ENCODE measurements at places on chromosomes 4 and X. TPM values are rescaled to one million over a fixed set of nuclear protein-coding genes. Genes with fewer than 3 reads are reported as not detected.
A peak's percentile ranks its signal among the peaks of the same experiment; 100 is the strongest.

DNA sequence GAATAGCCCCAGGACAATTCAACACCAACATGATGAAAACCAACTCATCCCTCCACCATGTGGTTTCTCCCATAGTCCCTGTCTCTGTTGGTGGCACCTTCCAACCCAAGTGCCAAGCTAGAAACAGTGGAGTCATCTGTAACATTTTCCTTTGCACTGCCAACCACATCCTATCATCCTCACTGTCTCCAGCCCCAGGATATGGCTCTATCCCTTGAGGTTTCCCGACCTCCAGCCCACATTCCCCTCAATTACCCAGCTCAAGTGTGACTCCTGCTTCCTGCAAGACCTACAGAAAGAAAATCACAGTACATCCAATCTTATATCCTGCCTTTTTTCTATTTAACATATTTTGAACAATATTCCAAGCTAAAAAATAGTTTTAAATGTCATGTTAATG is 24.2 kb downstream of the PNMA6F start:
- no peak for DNase-seq
- no peaks in the 10 kb centered on the region for H3K36me3 ChIP-seq
- no peak overlapping the region for H3K27ac ChIP-seq
- peaks cover 2% of the 10 kb centered on the region for H3K4me1 ChIP-seq
- H3K4me3 ChIP-seq = no peak overlapping the region

GRCh38 chrX:129823115-129823514 is 20.6 kb downstream of the ZDHHC9 start:
- H3K36me3 ChIP-seq = no peaks in the 10 kb centered on the region
- no peaks in the 10 kb centered on the region for H3K27me3 ChIP-seq
- no peak overlapping the region for H3K27ac ChIP-seq

Gene CENPC
- 40.0 TPM for total RNA-seq

GRCh38 chrX:151174581-151175282 is 1.7 kb upstream of the GPR50 start:
- H3K36me3 ChIP-seq = no peaks in the 10 kb centered on the region
- H3K4me1 ChIP-seq = no peaks in the 10 kb centered on the region
- no peak overlapping the region for H3K4me3 ChIP-seq
- peaks cover 2% of the 10 kb centered on the region for H3K27me3 ChIP-seq
- H3K27ac ChIP-seq = no peak overlapping the region

Gene GRK4
- 2.5 TPM for total RNA-seq

Gene CSAG2
- not detected for total RNA-seq

Gene PRKG2
- total RNA-seq = 0.49 TPM

Gene GAGE12F
- total RNA-seq = not detected

Gene CXCL6
- not detected for total RNA-seq

Gene TSPAN6
- 2.1 TPM for total RNA-seq

Gene SSX2
- not detected for total RNA-seq

- no peaks in the 10 kb centered on the region for H3K36me3 ChIP-seq
- no peak overlapping the region for H3K27ac ChIP-seq
- no peaks in the 10 kb centered on the region for H3K4me1 ChIP-seq
- DNase-seq = peak; percentile 11
- no peak overlapping the region for H3K4me3 ChIP-seq
- H3K27me3 ChIP-seq = no peaks in the 10 kb centered on the region
Measured at GRCh38 chrX:132292793-132293192, 73.5 kb upstream of the RAP2C start.

DNA sequence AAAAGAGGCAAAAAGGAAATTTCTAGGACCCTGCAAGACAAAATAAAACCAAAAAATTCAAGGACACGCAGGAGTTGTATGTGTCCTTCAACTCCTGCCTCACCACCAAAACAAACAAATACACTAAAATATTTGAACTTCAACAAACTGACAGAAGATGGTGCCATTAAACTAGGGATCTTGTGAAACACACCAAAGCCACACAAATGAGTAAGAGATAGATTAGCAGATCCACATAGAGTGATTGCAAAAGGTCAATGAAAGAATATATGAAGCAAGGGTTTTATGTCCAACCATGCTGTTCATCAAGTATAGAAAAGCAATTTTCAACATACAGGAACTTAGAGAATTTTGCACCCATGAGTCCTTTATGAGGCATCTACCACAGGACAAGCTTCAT is 40.1 kb upstream of the SCML1 start:
- H3K27ac ChIP-seq = no peak overlapping the region
- no peaks in the 10 kb centered on the region for H3K36me3 ChIP-seq
- DNase-seq = no peak
- no peak overlapping the region for H3K4me3 ChIP-seq

DNA sequence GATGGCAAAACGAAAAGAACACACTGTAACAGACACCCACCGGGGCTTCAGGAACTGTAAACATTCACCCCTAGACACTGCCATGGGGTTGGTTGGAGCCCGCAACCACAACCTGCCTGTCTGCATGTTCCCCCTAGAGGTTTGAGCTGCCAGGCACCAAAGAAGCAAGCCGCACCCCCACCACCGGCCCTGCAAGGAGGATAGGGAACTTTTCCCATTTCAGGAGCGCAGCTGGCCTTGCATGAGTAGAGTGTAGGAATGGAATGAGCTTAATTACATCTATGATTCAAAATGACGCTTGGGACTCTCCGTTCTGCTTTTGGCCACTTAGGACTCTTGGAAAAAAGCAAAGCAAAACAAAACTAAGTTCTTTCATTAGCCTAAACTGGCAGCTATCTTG is 243.6 kb upstream of the CTSO start:
- no peak overlapping the region for H3K27ac ChIP-seq
- no peak for DNase-seq
- H3K27me3 ChIP-seq = no peaks in the 10 kb centered on the region
- H3K4me3 ChIP-seq = no peak overlapping the region
- H3K4me1 ChIP-seq = no peaks in the 10 kb centered on the region
- no peaks in the 10 kb centered on the region for H3K36me3 ChIP-seq

DNA sequence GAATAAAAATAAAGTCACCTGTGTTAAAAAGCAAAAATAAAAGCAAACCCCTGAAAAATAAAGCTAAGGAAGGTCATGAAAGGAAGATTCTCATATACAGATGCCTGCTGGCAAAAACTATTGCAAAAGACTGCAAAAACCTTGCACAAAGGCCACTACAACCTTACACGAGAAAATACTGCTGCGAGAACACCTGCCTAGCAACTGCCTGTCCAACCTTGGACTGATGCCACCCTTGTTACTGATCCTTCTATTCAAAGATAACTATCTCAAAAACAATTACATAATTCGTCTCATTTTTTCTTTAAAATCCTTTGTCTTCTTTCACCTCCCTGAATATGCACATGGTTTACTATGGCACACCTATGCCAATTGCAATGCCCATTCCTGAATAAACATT is 49.6 kb downstream of the SLC2A9 start:
- no peak overlapping the region for H3K27ac ChIP-seq
- DNase-seq = no peak
- no peak overlapping the region for H3K4me3 ChIP-seq
- H3K36me3 ChIP-seq = no peaks in the 10 kb centered on the region

DNA sequence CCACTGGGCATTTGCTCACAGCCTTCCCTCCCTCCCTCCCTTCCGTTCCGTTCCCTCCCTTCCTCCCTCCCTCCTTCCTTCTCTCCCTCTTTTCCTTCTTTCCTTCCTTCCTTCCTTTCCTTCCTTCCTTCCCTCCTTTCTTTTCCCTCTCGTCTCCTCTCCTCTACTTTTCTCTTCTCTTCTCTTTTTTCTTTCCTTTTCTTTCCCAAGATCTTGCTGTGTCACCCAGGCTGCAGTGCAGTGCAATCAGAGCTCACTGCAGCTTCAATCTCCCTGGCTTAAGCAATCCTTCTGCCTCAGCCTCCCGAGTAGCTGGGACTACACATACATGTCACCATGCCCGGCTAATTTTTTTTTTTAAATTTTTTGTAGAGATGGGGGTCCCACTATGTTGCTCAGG is 26.7 kb upstream of the ING2 start:
- H3K4me1 ChIP-seq = no peaks in the 10 kb centered on the region
- no peak overlapping the region for H3K27ac ChIP-seq
- no peak overlapping the region for H3K4me3 ChIP-seq
- no peaks in the 10 kb centered on the region for H3K36me3 ChIP-seq
- no peaks in the 10 kb centered on the region for H3K27me3 ChIP-seq

GRCh38 chrX:56228914-56229313 is 3.2 kb upstream of the KLF8 start:
- no peak overlapping the region for H3K27ac ChIP-seq
- DNase-seq = no peak
- H3K36me3 ChIP-seq = no peaks in the 10 kb centered on the region
- H3K4me3 ChIP-seq = no peak overlapping the region

- H3K27ac ChIP-seq = no peak overlapping the region
- DNase-seq = no peak
- no peaks in the 10 kb centered on the region for H3K27me3 ChIP-seq
- H3K4me3 ChIP-seq = no peak overlapping the region
- H3K4me1 ChIP-seq = no peaks in the 10 kb centered on the region
Measured at GRCh38 chr4:37320513-37321235, 76.1 kb downstream of the NWD2 start.

Gene RTL3
- total RNA-seq = not detected

DNA sequence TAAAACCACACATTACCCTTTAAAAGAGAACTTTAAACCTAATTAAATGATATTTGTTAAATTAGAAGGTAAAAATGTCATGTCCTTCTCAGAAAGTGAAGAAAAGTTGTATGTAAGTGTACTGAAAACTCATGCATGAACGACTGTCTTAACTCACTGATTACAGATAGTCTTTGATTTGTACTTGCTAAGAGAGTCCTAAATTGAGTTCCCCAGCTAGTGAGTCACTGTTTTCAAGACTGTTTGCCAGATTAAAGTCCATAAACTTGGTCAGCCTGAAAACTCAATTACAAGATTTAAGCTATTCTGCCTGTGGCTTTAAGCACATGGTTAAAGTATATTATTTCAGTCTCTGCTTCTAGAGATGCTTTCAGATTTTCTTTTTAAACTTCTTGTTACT is 124.9 kb upstream of the ZCCHC13 start:
- no peak overlapping the region for H3K27ac ChIP-seq
- no peaks in the 10 kb centered on the region for H3K36me3 ChIP-seq
- no peaks in the 10 kb centered on the region for H3K27me3 ChIP-seq
- no peaks in the 10 kb centered on the region for H3K4me1 ChIP-seq
- H3K4me3 ChIP-seq = no peak overlapping the region
- DNase-seq = no peak

- DNase-seq = no peak
- no peak overlapping the region for H3K4me3 ChIP-seq
- H3K4me1 ChIP-seq = no peaks in the 10 kb centered on the region
- no peak overlapping the region for H3K27ac ChIP-seq
Measured at GRCh38 chr4:25818876-25819275, 43.9 kb downstream of the SEL1L3 start.

Gene PRRG1
- total RNA-seq = 0.16 TPM

GRCh38 chr4:38233727-38234480 is 273.7 kb downstream of the PTTG2 start:
- no peaks in the 10 kb centered on the region for H3K36me3 ChIP-seq
- no peak overlapping the region for H3K4me3 ChIP-seq
- peaks cover 3% of the 10 kb centered on the region for H3K27me3 ChIP-seq
- H3K27ac ChIP-seq = no peak overlapping the region
- DNase-seq = no peak
- H3K4me1 ChIP-seq = no peaks in the 10 kb centered on the region

DNA sequence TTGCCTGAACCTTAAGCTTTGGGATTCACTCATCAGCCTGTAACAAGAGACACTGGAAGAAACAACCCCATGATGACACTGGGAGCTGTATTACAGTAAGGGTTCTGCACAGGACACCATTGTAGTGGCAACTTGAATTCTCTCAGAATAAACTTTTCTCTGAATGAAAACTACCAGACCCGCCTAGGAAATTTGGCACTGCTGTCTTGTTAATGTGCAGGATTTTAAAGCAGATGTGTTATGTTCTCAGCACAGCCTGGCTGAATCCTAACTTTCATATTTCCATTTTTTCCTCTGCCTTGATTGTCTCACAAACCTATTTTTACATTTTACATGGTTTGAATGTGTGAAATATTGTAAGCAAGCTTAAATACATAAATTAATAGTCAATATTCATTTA is 253.6 kb downstream of the UNC5C start:
- peaks cover 49% of the 10 kb centered on the region for H3K4me1 ChIP-seq
- no peaks in the 10 kb centered on the region for H3K36me3 ChIP-seq
- no peak overlapping the region for H3K27ac ChIP-seq
- H3K27me3 ChIP-seq = no peaks in the 10 kb centered on the region
- H3K4me3 ChIP-seq = no peak overlapping the region
- no peak for DNase-seq

Gene TRO
- 3.0 TPM for total RNA-seq

DNA sequence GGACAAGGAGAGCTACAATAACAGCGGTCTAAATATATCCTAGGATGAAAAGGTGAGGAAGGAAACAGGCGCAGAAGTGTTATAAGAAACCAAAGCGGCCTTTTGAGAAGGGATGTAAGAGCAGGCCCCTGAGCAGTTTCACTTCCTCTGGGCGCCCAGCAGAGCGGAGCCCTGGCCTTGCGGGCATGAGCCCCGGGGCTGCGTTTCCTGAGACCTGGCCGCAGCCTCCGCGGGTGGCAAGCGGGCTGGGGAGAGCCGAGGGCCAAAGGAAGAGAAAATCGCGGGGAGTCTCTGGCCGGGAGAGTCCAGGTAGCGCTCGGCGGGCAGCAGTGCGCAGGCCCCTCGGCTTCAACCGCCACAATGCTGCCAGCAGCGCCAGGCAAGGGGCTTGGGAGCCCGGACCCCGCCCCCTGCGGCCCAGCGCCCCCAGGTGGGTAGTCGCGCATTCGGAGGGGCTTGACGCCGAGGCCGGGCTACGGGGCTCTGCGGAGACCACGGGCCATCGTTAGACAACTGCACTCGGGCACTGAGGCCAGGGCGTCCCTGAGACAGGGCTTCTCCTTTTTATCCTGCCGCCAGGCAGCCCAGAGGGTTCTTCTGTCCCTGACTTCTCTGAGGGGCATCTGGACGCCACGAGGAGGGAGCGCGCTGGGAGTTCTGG is at the start of gene BANK1:
Gene BANK1 (plus strand): TSS at position 210 of the 661 bp plus-strand sequence. CDS start 151 bp downstream, at position 361.
- peaks cover 9% of the 10 kb centered on the region for H3K4me1 ChIP-seq
- DNase-seq = peak; percentile 2
- H3K27me3 ChIP-seq = no peaks in the 10 kb centered on the region
- H3K27ac ChIP-seq = no peak within 1 kb of the TSS
- H3K4me3 ChIP-seq = peak within 1 kb of the TSS; percentile 49
- H3K36me3 ChIP-seq = no peaks in the 10 kb centered on the region

DNA sequence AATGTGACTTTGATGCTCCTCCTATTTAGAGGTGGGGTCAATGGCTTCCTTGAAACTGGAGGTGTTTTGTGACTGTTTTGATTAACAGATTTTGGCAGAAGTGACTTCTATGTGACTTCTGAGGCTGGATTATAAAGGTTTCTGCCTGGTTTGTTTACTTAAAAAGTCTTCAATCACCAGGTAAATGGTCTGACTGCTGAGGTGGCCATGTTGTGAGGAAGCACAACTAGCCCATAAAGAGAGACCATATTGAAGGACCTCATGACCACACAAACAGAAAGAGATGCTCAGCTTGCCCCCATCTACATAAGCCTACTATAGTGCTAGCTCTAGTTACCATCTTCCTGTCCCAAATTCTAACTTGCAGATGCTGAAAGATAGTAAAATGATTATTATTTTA is 14.3 kb upstream of the LSM6 start:
- no peak overlapping the region for H3K27ac ChIP-seq
- no peaks in the 10 kb centered on the region for H3K4me1 ChIP-seq
- DNase-seq = no peak
- no peaks in the 10 kb centered on the region for H3K27me3 ChIP-seq
- H3K36me3 ChIP-seq = no peaks in the 10 kb centered on the region

All from T-cell (primary cell).